ENCODE measurements at places on chromosomes 4 and X.

GRCh38 chr4:2626231-2626630, 89.8 kb downstream of the FAM193A start:
- no peak for DNase-seq

- no peak for DNase-seq
Observed at GRCh38 chr4:82484996-82485783, 54.8 kb downstream of the ENOPH1 start.

- DNase-seq, result no peak
Observed at GRCh38 chrX:2220829-2221567, 279.8 kb downstream of the DHRSX start.

GRCh38 chr4:8176547-8177399, 18.2 kb upstream of the ABLIM2 start:
- no peak for DNase-seq

- DNase-seq, result no peak
Observed at GRCh38 chrX:15694941-15695451, 30.4 kb upstream of the CLTRN start.

DNA sequence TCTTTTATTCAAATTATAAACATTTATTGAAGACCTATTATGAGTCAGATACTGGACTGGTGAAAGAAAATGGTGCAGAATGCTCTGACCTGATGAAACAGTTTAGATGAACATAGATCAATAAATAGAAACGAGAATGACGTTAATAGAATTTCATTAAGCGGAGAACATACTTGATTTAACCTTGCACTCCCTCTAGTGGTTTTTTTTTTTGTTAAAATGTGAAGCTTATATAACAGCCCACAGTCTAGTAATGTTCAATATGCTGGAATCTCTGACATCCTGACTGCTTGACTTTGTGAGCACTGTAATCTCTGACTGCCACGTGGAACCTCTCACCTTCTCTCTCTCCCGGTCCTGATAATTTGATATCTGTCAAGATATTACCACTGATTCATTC, 32.3 kb downstream of the HDAC8 start:
- no peak for DNase-seq

DNA sequence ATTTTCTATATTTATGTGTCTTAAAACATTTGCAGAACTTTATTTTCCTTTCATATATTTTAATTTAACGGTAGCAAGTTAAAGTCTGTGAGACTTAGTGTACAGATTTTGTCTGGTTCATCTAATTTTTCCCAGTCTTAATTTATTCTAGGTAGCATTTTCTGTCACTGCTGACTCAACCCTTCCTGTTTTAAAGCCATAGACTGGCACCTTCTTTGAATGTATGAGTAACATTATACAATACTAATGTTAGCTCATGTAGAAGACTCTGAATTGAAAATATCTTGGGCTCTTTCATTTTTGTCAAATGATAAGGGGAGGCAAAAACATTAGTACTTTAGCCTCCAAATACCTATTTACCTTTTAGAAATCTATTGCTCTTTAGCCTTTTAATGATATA, 43.6 kb downstream of the BLTP1 start:
- no peak for DNase-seq

GRCh38 chr4:153257151-153257620, 52.9 kb downstream of the TRIM2 start:
- DNase-seq, result no peak

DNA sequence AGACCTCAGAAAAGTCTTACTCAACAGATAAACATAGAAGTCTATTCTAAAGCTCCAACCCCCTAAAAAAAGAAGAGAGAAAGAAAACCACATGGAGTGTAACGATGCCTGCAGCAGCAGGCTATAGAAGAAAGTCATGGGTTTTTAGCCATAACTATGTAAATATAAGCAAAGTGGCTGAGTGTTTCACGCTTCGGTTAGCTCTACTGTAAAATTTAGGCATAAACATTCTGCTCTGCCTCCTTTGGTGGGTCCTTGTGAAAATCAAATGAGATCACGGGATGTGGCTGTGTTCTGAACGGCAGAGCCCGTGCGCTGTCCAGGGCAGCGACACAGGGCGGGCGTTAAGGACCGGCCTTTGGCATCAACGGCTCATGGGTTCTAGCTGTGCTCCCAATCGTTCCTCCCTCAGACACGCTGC, 78.4 kb downstream of the IRF2 start:
- no peak for DNase-seq

DNA sequence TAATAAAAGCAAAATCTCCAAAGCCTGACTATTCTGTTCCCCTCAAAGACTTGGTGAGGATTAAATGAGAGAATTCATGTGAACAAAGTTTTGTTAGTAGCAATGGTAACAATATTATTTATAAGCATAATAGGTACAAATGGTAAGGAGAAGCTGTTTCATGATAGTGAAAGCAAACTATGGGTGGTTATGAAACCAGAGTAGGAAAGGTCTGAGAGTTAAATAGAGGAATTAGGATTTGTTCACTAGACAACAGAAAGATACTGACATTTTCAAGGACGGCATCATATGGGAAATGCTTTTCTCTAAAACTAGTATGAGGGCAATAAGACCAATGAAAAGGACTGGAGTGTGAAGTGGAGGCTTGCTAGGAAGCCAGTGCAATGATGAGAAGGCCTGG, 128.6 kb upstream of the FTHL17 start:
- no peak for DNase-seq

- no peak for DNase-seq
Observed at GRCh38 chr4:75432683-75433082, 81.5 kb downstream of the RCHY1 start.

- no peak for DNase-seq
Observed at GRCh38 chr4:122041312-122041711, 89.5 kb upstream of the TRPC3 start.

DNA sequence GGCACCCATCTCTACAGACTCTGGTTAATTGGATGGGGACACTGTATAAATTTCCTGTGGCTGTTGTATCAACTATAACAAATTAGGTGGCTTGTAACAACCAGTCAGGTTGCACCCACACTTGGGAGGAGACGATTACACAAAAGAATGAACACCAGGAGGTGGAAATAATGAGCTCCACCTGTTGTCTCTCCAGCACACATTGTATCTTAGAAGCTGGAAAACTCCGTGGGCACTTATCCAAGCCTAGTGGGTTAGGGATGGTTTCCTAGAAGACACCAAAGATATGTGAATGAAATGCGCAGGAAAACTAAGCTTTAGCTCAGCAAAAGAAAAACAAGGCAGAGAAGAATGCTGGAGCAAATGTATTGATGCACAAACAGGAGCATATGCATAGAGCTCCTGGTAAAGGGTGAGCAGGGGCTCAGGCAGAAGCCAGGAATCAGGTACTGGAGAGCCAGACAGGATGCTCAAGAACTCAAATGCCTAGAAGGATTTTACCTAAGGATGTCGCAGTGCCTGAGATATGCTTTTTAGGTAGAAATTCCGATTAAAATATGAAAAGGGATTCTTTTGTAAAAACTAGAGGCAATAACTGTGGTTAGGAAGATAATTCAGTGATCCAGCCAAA, 111.7 kb downstream of the GALNTL6 start:
- no peak for DNase-seq

- DNase-seq, result no peak
Observed at GRCh38 chrX:46039526-46039925, 505.7 kb downstream of the ZNF674 start.

GRCh38 chr4:20490734-20491133, 209.5 kb upstream of the PACRGL start:
- DNase-seq, result no peak

GRCh38 chr4:185520119-185520518, 15.2 kb downstream of the PDLIM3 start:
- no peak for DNase-seq

DNA sequence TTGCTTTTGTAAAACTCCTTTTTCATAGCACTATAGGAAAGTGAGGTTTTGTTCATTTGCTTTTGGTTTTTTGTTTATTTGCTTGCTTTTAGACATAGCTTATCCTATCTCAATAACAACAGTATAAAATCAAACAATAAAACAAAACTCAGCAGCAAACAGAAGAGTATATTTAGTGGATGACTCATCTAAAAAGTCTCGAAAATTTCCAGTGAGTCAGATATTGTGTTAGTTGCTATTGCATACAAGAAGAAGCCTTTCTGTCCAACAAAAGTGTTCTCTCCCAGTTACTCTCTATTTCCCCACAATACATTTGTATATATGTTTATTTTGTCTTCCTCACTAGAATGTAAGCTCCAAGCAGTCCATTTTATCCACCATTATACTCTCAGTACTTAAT, 36.0 kb upstream of the NPNT start:
- no peak for DNase-seq

GRCh38 chr4:41709844-41710481, 38.6 kb downstream of the PHOX2B start:
- DNase-seq, result no peak

GRCh38 chrX:10507876-10508275, 112.5 kb downstream of the MID1 start:
- no peak for DNase-seq

DNA sequence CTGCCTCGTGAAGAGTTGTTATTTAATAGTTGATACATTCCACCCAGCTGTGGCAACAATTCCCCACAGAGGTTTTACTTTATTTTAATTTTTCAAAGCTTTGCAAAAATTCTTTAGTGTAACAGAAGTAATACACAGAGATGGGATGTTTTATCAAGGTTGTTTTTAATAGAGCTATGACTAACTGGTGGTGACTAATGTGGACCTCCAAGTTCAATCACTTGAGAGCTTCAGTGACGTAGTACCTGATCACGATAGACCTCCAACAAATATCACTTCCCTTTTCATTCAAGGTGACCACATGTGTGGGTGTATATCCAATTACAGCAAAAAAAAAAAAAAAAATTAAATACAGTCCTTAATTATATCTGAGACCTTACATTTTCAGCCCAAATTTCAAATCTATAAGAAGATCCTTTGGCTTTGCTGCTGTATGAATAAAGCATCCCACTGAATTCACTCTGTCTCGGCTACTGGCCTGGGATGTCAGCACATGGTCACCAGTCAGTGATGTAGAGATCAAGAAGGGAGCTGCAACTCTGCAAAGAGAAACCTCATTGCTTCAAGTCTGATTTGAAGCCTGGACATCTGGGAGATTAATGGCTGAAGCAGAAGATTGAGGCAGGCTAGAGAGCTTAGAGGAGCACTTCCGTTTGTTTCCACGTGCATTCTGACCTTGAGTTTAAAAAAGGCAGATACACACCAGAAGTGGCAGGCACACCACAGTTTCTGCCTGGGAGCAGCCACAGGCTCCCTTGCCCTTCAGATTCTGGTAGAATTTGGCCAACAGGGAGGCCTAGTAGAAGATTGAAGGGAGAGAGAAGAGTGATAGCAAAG, 345.9 kb upstream of the NOCT start:
- no peak for DNase-seq

GRCh38 chr4:92969650-92970379, 666.0 kb downstream of the GRID2 start:
- no peak for DNase-seq

DNA sequence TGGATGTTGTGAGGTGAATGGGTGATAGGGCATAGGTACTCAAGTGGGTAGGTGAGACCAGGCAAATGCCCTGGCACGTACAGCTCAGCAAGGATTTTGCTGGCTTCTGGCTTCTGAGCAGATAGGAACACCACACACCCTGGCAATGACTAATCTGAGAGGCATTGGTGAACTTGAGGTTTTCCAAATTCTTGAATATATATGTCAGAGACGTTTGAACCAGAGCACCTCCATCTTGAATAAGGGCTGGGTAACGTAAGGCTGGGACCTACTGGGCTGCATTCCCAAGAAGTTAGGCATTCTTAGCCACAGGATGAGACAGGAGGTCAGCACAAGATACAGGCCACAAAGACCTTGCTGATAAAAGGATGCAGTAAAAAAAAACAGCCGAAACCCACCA, 204.5 kb downstream of the NLGN4X start:
- no peak for DNase-seq

- DNase-seq, result no peak
Observed at GRCh38 chr4:89588421-89588820, 248.5 kb downstream of the SNCA start.

GRCh38 chrX:19956306-19956705, 34.6 kb downstream of the BCLAF3 start:
- no peak for DNase-seq

- no peak for DNase-seq
Observed at GRCh38 chrX:114787061-114787460, 203.2 kb downstream of the HTR2C start.

DNA sequence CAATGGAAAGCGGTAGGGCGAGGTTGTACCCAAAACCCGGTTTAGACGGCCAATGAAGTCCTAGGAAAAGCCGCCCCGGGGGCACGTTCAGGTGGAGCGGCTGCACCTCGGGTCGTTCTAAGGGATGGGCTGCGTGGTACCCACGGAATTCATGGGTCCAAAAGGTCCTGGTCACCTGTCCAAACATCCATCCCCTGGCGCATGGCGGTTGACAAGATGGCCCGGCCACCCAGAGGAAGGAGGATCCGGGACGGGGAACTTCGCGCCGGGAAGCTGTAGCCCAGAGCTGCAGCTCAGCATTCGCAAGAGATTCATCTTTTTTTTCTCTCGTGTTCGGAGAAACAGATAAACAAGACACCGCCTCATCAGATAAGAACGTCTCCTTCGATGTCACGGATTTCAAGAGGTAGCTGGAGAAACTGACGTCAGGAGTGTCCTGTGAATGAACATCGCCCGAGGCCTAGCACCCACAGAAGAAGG, 10.9 kb downstream of the PITX2 start:
- no peak for DNase-seq

- no peak for DNase-seq
Observed at GRCh38 chr4:31362756-31363155, 642.6 kb downstream of the PCDH7 start.

DNA sequence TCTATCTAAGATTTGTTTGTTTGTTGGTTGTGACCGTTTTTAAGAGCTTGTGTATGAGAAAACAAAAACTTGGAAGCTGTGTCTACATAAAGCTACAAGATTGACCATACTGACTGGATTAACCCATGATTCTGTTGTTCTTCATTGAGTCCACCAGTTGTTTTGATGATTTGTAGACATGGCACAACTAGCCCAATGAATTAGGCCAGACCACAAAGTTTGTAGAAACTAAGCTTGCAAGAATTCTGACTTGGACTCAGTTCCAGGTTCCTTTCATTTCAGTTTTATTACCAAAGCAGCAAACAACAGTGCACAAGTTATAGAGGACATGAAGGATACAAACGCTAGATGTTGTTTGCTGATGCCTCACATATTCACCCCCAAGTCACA, 119.3 kb downstream of the RASGEF1B start:
- DNase-seq, result no peak

GRCh38 chrX:24990535-24990934, 25.2 kb downstream of the ARX start:
- DNase-seq, result no peak

DNA sequence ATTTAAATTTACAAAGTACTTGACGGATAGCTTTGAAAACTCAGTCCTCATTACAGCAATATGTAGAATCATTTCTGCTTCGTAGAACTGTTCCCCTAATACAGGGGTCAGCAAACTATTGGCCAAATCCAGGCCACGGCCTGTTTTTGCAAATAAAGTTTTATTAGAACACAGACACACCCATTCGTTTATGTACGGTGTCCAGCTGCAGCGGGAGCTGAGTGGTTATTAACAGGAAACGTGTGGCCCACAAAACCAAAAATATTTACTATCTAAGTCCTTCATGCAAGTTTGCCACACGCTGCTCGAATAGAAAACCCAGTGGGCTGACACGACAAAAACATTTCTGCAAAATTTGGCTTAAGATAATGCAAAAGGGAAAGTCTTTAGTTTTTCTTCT, 146.5 kb downstream of the AFAP1 start:
- DNase-seq, result no peak

- no peak for DNase-seq
Observed at GRCh38 chr4:67725132-67725531, 24.2 kb upstream of the UBA6 start.

GRCh38 chrX:6279277-6279909, 50.7 kb upstream of the NLGN4X start:
- DNase-seq, result no peak

All from T follicular helper cell (primary cell).